ENCODE measurements at places on chromosomes 16 and 17.
A peak's percentile ranks its signal among the peaks of the same experiment; 100 is the strongest.

- DNase-seq, result no peak
Observed at GRCh38 chr17:8520981-8521380, 85.3 kb downstream of the NDEL1 start.

DNA sequence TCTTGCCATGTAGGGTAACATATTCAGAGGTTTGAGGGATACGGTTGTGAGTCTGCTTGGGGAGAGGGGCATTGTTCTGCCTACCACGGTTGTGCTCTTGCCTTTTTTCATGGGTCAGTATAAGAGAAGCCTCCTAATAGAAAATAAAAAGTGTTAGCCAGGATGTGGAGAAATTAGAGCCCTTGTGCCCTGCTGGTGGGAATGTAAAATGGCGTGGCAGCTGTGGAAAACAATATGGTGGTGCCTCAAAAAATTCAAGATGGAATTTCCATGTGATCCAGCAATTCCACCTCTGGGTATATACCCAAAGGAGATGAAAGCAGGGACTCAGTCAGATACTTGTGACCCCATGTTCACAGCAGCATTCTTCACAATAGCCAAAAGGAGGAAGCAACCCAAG, 14.2 kb upstream of the LRRC75A start:
- DNase-seq, result no peak

DNA sequence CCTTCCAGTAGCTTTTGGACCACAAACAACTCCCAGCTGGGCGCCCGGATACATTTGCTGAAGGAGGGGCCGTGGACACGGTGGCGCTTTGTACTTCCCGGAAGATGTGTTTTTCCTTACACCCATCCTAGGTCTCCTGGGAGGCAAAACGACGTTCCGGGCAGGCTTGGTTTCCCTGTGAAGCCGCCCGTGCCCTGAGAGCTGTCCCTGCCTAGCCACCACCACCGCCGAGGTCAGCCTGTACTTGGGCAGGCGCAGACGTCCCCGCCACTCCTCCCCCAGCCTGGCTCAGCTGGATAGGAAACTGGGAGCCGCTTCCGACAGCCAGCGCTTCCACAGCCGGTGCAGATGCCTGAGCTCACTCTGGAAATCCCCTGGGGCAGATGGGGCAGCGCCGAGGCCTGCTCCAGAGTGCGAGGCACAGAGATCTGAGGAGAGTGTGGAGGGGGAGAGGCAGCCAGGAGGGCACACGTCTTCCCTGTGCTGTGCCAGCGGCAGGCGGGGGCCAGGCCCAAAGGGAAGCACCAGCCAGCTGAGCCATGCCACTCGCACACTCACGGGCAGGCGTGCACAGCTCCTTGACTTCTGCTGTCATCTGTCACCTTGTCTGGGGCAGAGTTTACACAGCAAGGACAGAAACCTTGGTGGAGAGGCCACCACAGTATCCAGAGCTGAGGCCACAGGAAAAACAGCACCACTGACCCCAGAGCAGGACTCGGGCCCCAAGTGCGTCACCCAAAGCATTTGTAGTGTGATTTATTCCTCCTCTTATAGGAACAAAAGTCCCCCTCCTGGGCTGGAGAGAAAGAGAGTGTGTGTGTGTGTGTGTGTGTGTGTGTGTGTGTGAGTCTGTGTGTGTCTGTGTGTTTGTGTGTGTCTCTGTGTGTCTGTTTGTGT, 3.0 kb downstream of the RHBDF2 start:
- peak; percentile 53 for DNase-seq

- no peak for DNase-seq
Observed at GRCh38 chr16:29900888-29901606, 759 bp downstream of the ASPHD1 start.

DNA sequence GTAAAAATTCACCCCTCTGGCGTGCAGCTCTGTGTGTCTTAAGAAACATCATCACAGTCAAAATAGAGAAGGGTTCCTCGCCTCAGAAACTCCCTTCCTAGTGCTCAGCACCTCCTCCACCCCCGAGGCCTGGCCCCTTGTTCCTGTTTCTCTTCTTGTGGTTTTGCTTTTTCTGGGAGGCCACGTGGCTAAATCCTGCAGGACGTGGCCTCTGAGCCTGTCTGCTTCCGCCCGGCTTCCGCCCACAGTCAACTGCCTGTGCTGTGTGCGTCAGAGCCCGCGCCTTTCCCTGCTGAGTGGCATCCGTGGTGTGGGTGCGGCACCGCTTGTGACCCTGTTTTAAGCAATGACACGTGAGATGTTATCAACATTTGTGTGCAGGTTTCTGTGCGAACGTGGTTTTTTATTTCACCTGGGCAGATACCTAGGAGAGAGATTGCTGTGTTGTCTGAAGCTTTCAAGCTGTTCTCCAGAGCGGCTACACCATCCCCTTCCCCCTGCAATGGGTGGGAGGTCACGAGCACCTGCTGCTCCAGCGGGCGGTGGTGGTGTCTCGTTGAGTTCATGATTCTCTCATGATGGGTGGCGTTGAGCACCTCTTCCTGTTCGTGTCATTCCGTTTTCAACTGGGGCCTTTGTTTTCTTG, 21.7 kb downstream of the ACSF3 start:
- DNase-seq, result peak; percentile 56

- peak; percentile 13 for DNase-seq
Observed at GRCh38 chr17:13931800-13932460, 137.4 kb upstream of the COX10 start.

DNA sequence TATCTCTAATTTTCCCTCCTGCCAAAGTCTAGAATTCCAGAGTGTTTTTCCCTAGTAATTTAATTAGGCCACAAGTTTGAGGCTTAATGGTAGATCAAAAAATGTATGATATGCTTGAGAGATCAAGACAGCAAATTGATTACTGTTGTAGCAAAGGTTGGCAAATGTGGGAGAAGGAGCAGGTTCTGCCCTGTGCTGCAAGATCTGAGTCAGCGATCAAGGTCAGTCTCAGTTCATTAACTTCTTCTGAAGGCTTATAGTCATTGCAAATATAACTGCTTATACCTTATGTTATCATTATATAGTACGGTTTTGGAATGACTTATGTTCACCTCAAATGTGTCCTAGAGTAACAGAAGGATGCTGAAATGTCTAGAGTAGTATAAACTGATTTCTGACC, 231.1 kb upstream of the TBX2 start:
- DNase-seq, result no peak

GRCh38 chr17:33052856-33053255, 61.2 kb downstream of the SPACA3 start:
- DNase-seq, result no peak

DNA sequence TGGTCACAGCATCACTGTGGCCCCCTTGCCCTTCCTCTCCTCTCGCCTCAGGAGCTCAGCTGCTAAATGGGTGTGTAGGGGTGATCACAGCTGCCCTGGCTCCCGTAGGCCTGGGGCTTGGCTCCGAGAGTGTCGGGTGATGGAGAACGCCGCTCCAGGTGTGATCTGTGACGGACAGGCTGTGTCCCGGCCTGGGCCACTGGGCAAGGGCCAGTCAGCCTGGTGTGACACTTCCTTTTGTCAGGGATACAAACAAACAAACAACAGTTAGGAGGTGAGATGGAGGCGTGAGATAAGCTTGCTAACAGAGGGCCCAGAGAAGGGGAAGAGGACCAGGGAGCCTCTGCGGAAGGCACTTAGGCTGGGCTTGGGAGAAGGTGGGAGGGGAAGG, 2.0 kb downstream of the ADGRG1 start:
- no peak for DNase-seq

- DNase-seq, result no peak
Observed at GRCh38 chr16:3754081-3754703, 36.9 kb upstream of the TRAP1 start.

DNA sequence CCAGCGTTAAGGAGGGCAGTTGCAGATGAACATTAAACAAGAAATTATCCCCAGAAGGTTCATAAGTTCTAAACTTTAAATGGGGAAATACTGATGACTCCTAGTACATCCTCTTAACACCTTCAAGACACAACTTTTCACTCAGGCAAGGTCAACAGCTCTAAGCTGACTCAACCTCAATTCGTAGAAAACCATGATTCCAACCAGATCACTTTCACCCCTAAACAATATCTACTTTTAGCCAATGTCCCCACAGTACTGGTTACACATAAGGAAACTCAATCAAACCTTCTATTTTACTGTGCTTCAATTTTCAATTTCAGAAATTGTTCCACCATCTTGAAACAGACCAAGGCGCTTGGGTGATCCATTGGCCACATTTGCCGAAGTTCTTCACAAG, 2.3 kb downstream of the CDYL2 start:
- no peak for DNase-seq

DNA sequence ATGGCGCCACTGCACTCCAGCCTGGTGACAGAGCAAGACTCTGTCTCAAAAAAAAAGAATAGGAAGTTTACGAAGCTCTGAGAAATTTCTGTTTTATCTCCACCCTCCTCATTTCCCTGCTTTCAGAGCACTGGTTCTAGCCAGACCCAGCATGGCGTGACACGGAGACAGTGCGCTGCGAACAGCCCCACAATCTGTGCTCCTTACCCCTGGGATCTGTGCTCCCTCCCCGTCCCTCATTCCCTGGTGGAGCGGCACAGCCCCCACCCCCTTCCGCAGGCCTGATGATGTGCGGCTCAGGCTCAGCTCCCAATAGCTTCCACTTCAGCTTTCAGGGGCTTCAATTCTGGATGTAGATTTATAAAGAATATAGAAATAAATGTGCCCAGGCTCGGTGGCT, 56.1 kb upstream of the ENDOV start:
- no peak for DNase-seq

DNA sequence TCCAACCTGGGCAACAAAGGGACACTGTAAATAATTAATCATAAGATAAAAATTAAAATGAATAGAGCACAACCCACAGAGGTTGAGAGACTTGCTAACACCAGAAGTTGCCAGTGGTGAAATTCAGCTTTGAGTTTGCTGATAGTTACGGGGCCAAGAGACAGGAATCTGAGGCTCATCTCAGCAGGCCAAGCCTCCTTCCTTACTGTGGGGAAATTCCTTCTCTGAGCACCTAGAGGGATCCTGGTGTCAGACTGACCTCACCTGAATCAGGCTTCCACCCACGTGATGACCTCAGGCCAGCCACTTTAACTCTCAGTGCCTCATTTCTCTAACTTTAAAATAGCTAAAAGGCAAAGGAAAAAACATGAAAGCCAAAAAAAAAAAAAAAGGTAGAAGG, 4.7 kb downstream of the ABAT start:
- DNase-seq, result no peak

DNA sequence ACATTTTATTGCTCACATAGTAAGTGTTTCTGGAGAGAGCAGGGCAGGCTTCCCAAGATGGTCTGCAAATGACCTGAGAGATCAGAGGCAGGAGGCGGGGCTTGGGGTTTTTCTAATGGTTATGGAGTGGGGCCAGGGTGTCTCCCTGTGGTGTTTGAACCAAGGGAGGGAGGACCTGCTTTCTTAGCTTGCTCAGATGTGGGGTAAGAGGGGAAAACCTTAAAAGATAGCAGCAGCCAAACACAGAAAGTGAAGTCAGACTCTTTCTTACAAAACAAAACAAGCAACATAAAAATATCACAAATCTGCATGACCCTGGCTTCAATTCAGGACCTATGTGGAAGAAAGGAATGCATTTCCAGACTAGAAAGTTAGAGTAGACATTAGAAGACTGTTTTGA, 22.9 kb upstream of the DNAJA2 start:
- DNase-seq, result no peak

- no peak for DNase-seq
Observed at GRCh38 chr16:3857189-3858043, 23.1 kb downstream of the CREBBP start.

All from nucleus accumbens (tissue), 56 donors.